ENCODE measurements at places on chromosomes 1 and 21.

GRCh38 chr1:151947140-151947539 lies 37.8 kb upstream of the THEM4 start:
- no peak for DNase-seq

DNA sequence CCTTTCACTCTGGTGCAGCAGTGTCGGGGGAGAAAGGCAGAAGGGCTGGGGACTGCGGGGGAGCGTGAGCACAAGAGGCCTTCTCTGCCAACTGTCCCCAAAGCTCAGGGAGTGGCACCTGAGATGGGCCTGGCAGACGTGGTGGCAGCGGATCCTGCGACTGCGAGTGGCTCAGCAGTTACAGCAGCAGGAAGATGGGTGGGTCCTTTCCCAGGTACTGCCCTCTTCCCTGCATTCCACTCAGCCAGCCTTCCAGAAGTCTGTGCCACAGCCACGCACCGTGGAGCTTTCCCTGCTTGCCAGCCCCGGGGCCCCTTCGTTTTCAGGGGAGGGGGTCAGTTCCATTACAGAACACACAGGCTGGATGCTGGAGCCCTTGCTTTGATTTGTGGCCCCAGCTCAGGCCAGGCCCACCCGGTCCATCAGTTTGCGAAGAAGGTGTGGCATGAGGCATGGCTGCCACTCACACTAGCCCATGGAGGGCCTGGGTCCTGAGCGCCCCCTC lies 17.2 kb downstream of the MTHFR start:
- no peak for DNase-seq

- peak; percentile 48 for DNase-seq
Observed at GRCh38 chr1:153277852-153278251, 18.4 kb downstream of the LORICRIN start.

GRCh38 chr1:866095-866494 lies 57.6 kb upstream of the SAMD11 start:
- DNase-seq, result no peak

DNA sequence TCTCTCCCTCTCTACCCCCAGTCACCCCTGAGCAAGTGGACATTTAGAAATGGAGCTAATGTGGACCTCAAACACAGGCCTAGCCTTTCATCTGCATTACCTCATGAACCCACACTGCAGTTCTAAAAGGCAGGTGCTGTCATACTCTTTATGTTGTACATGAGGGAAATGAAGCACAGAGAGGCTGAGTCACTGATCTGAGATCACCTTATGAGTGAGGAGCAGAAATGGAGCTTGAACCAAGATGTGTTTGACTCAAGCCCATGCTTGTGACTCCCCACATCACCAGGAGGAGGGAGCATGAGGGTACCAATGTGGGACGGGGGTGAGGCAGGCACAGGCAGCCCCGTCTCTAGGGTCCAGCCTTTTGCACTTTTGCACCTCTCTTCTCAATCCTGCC lies 702.8 kb downstream of the PTPRU start:
- DNase-seq, result no peak

- DNase-seq, result no peak
Observed at GRCh38 chr1:72892461-72892860, 610.1 kb upstream of the NEGR1 start.

DNA sequence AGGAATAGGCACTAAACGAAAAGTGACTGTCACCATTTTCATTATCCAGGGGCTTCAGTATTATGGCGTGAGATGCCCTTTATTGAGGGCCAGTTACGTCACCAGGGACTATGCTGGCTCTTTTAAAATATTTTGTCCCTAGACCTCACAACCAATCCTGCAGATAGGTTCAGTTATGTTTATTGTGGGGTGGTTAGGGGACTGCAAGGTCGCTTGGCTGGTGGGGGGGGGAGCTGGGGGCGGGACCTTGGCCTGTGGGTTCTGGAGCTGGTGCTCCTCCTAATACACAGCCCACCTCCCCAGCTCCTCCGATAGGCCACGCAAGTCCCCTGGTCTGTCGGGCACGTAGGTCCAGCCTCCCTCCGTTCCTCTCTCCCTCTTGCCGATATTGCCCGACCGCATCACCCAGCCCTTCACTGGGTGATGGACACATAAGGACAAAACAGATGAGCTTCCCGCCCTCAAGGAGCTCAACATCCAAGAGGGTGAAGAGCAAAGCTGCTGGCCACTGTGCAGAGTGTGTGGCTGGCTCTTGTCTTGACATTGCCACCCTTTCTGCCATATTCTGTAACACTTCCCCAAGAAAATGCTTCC lies 271.8 kb downstream of the MATN1 start:
- no peak for DNase-seq

DNA sequence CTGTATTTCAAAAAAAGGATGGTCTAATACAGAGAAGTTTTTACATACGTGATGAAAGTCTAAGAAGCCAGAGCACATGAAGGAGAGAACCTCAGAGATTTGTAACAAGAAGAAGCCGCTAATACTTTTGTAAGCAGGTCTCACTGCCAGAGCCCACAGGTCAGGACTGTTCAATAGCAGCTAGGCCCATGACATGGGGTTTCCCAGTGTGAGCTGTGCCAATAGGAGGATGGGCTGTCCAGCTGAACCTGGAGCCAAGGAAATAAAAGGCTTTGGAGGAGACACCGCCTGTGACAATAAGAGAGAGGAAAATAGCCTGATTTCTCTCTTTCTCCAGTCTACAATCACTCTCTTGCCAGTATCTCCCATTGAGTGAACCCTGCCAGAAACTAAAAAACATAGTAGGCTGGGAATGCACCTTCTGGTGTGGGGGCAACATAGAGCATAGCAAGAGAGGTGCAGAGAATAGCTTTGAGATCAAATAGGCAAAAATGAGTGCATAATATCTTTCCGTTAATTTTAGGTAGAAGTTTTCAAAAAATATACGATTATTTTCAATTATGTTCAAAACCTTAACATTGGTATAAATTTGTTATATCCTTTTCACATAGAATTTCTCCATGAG lies 360.3 kb downstream of the NEGR1 start:
- no peak for DNase-seq

- DNase-seq, result no peak
Observed at GRCh38 chr1:43432907-43433306, 20.8 kb downstream of the HYI start.

GRCh38 chr1:47438165-47439016 lies 547 bp downstream of the FOXD2 start:
- DNase-seq, result no peak

All from endothelial cell (in vitro differentiated cells).